ENCODE measurements at places on chromosomes 5 and 9.
A peak's percentile ranks its signal among the peaks of the same experiment; 100 is the strongest.

DNA sequence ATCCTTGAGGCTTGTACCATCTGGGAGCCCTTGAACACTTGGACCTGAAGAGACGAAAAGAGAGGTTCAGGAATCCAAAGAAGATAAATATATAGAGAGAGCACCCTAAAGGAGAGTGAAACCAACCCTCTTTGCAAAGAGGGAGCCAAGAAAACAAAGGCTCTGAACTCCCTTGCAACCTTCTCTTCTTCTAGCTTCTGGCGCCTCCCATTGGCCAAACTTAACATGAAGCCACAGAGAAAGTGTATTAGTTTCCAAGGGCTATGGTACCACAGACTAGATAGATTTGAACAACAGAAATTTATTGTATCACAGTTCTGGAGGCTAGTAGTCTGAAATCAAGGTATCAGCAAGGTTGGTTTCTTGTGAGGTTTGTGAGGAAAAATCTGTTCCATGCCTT lies 175.1 kb downstream of the HCN1 start:
- no peak for DNase-seq

- DNase-seq = no peak
Measured at GRCh38 chr5:102313912-102314311, 17.8 kb upstream of the SLCO4C1 start.

- no peak for DNase-seq
Measured at GRCh38 chr5:121746763-121747162, 104.9 kb upstream of the FTMT start.

GRCh38 chr9:132795511-132796303 lies 82.4 kb downstream of the AK8 start:
- DNase-seq = no peak

- DNase-seq = peak; percentile 33
Measured at GRCh38 chr9:126420643-126421564, 94.3 kb downstream of the MVB12B start.

GRCh38 chr9:124309667-124310084 lies 51.9 kb downstream of the NEK6 start:
- DNase-seq = peak; percentile 96

- no peak for DNase-seq
Measured at GRCh38 chr5:56168066-56168478, 65.1 kb downstream of the ANKRD55 start.

GRCh38 chr5:98774192-98775033 lies 950 bp downstream of the RGMB start:
- DNase-seq = no peak

GRCh38 chr5:94212476-94212875 lies 405.9 kb downstream of the KIAA0825 start:
- no peak for DNase-seq

DNA sequence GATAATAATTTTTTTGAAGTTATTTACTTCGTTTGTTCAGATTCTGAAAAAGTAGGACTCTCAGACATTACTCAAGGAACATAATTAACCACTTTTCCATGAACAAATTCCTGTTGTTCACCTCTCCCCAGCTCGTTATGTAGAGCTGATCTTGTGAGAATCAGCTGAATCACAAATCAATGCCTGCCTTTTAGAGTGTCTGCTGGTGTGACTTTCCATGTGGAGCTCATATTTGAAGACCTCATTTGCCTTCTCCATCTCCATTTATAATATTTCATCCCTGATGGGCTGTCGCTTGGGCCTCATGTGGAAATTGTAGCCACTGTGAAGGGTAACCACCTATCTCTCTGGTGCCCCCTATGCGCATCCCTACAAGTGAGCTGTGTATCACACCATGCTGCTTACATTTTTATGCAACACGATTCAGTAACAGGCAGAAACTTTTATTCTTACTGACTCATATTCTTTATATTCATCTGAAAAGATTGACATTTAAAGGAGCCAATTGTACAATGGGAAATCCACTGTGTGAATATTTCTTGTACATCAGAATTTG lies 111.3 kb downstream of the STK32A start:
- DNase-seq = no peak

- no peak for DNase-seq
Measured at GRCh38 chr5:23930985-23931384, 423.6 kb downstream of the PRDM9 start.

- no peak for DNase-seq
Measured at GRCh38 chr9:74277532-74277931, 219.6 kb upstream of the RORB start.

DNA sequence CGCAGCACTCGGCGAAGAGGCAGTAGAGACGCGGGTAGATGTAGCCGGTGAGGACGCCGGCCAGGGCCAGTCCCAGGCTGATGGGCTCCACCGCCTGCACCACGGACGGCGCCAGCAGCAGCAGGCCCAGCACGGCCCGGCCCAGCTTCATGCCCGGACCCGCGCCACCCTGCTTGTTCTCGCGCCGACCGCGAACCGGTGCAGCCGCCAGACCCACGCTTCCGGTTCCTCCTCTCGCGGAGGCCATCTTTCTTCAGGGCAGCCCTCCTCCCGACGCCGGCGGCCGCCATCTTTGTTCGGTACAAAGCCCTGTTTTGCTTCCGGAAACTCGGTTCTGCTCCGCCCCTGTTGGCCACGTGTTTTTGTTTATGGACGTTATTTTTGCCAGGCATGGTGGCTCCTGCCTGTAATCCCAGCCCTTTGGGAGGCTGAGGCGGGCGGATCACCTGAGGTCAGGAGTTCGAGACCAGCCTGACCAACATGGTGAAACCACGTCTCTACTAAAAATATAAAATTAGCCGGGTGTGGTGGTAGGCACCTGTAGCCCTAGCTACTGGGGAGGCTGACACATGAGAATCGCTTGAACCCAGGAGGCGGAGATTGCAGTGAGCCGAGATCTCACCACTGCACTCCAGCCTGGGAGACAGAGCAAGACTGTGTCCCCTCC lies at the start of gene TOR1A:
Gene TOR1A (minus strand): TSS at position 202 of the 667 bp plus-strand sequence. CDS start 51 bp downstream, at position 151.
- DNase-seq = peak; percentile 62

DNA sequence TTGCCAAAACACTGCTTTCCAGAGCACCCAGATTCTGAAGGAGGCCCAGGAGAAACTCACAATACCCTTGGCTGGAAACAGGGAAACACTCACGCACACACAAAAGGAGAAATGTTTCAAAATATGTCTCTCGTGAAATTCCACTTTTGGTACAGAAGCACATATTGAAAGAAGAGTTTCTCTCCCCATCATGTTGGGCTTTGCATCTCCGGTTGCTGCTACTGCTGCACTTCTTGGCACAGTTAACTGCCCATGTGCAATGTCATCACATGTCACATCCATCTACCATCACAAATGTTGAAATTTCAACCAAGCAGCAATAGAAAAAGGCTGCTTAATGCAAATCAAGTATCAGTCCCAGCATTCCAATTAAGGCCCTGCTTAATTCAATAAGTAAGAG lies 72.1 kb downstream of the ABCA1 start:
- no peak for DNase-seq

DNA sequence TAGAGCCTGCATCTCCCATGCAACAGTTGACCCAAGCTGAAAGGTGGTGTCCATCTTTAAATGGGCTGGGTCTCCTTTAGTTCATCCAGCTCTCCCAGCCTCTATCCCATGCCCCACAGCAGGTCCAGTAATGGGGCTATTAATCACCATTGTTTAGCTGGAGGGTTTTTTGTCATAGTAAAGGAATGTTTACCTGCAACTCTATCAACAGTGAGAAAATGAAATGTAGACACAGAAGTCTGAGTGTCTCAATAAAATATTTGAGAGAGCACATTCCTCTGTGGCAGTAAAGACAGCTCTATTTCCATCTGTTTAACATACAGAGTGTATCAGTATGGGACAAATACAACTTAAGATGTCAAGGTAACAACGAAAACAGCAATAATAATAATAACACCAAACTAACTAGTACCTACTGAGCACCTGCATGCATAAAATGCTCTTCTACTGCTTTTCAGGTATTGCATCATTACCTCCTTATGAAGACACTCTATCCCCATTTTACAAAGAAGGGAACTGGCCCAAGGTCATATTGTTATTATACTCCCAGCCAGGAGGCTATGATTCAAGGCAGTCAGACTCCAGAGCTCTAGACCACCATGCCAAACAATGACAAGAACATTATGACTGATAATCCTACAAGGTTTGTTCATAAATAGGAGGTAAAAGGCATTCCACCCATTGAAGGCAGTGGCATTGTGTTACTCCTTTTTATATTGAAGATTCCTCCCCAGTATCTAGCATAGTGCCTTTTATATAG lies 21.0 kb upstream of the C5orf58 start:
- DNase-seq = no peak

DNA sequence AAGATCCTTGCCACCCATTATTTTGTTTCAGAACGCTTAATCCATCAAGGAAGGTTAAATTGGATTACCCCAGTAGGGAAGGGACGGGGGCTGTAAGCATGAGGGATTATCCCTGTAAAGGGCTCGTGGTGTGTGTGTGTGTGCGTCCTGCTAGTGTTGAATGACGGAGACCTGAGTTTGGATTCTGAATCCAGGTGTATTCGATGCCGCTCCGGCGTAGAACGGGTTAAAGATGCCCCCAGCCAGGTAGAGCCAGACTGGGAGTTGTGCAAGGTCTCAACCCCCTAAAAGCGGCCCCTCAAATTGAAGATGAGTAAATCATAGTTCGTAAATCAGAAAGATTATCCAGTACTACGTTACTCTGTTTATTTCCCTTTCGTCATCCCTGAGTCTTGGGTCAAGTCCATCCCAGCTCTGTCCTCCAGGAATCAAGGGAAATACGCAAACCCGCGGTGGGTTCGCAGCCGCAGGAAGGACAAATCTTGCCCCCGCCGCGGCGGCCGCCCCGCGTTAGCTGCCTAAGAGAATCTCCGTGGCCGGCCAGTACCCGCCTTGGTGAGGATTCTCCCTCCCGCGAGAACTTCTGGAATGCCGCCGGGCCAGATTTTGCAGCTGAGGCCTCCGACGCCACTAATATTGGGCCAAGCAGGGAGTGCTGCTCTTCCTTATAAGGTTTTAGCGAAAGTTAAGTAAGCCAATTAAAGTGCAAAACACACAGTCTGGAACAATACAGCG lies 586 bp upstream of the MTAP start:
- no peak for DNase-seq

- no peak for DNase-seq
Measured at GRCh38 chr9:9924376-9924775, 688.4 kb downstream of the PTPRD start.

DNA sequence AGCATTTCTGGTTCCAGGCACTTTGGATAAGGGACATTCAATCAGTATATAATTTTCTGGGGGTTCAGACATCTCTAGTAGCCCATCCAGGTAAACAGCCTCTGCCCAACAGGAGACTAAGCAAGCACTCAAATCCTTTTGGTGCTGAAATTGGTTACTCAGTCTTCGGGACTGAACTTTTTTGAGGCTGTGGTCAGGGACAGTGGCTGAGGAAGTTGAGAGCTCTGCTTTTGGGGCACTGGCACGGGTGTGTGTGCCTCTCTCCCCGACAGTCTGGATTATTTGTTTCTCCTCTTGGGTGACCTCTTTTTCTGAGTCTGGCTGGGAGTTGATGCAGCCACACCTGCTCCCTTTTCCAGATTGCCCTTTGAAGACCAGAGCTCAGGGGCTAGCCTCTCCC lies 47.6 kb downstream of the ACER2 start:
- DNase-seq = no peak

DNA sequence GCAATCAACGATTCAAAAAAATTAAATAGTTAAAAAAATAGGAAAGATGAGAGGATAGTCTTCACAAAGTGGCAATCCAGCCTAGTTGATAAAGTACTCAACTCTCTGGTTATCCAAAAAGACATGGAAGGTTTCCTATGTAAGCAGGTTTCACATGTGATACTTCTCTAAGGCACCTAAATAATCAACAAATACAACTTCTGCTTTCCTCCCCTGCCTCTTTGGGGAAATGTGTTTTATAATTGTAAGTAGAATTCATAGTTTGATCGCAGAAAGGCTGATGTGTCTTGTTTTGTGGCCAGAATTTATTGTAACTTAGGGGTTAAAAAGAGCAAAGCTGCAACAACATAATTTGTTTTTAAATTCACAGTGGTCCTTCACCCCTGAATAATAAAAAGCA lies 855.5 kb upstream of the DMAC1 start:
- DNase-seq = no peak

DNA sequence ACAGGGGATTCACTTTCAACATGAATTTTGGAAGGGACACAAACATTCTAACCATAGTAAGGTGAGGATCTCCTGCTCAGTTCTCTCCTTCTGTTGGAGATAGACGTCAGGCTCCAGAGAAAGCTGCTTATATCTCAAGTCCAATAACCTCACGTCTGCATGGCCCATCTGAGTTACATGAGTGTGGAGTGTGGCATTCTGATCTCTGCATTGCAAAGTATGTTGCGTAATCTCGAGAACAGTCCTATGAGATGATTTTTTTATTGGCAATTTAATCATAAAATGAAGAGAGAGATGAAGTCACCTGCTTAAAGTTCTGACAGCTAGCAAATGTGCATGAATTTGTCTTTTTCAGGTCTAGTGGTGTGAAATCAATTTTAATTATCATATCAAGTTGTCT lies 118.8 kb downstream of the SLC12A2 start:
- no peak for DNase-seq

DNA sequence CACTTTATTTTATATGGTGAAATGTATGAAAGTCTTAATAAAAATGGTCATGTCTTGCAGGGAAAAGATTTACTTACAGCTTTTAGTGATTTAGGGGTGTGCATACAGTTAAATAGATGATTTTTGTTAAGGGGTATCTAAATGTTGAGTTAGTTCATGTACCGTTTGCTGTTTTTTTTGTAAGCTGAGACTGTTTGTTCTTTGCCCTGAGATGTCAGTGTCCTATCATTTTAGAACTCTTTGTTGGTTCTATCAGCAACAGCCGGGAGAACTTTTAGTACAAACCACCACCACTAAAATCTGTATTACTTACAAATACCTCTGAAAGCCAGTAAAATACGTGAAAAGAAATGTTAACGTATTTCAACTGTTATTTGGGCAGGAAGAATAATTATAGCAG lies 56.3 kb upstream of the MTMR12 start:
- DNase-seq = no peak

DNA sequence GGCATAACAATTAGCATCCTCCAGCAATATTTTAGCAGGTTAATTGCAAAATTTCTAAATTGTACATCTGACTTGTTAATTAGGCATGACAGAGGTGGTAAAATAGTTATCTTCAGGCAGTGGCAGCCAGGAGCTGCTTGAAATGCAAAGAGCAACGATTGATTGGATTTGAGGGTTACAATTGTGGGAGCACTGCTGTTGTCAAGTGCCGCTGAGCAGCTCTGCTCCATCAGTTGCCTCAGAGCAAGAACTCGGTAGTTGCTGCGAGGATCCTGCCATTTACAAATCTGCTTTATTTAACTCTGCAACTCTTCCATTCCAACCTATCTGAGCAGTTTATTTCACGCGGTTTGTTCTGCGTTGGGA lies 12.6 kb downstream of the PBX3 start:
- DNase-seq = no peak

- no peak for DNase-seq
Measured at GRCh38 chr5:149767281-149767550, 37.1 kb downstream of the PPARGC1B start.

DNA sequence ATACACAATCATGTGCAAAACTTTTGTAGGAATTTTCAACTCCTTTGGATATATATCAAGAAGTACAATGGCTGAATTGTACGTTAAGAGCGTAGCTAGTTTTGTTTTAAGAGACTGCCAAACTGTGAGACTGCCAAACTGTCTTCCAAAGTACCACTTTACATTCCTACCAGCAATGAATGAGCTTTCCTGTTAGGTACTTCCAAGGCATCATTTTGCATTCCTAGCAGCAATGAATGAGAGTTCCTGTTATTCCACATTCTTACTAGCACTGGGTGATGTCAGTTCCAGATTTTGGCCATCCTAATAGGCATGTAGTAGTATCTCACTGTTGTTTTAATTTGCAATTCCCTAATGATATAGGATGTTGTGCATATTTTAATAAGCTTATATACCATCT lies 219.3 kb downstream of the KCNN2 start:
- DNase-seq = no peak
